ENCODE measurements at places on chromosomes 12 and 14.

- peak overlapping the region; percentile 83 for H3K27ac ChIP-seq
- DNase-seq, result peak; percentile 86
- H3K4me1 ChIP-seq, result peaks cover 30% of the 10 kb centered on the region
- peak overlapping the region; percentile 17 for H3K4me3 ChIP-seq
- H3K27me3 ChIP-seq, result no peaks in the 10 kb centered on the region
- H3K36me3 ChIP-seq, result no peaks in the 10 kb centered on the region
Measured at GRCh38 chr14:71529848-71530247, 402.4 kb upstream of the RGS6 start.

DNA sequence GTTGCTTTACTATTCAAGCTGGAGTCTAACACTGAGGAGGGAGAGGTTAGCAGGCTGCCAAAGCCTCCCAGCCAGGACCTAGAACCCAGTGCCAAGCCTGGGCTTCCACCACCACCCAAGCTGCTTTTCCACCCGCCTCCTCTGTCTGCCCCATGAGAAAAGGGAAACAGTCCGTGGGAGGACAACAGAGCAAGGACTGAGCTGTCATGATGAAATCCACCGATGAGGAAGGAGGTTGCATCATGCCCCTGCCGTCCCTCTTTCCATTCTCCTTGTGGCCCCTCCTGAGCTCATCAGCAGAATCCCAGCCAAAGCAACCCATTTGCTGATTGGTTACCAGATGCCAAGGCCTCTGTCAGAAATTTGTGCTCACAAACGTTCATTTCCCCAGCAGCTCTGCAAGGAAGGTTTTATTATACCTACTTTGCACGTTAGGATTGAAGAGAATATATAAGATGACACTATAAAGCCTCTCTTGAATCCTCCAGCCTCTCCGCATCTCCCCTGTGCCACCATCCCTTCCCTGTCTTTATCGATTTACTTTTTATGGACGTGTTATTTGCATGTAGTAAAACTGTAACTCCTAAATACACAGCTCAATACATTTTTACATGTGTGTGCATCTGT lies 6.3 kb upstream of the SERPINA1 start:
- H3K4me3 ChIP-seq, result no peak overlapping the region
- no peaks in the 10 kb centered on the region for H3K36me3 ChIP-seq
- H3K27me3 ChIP-seq, result no peaks in the 10 kb centered on the region

- H3K4me3 ChIP-seq, result peak overlapping the region; percentile 77
- DNase-seq, result no peak
- H3K27ac ChIP-seq, result no peak overlapping the region
- no peaks in the 10 kb centered on the region for H3K27me3 ChIP-seq
Measured at GRCh38 chr12:68331500-68331868, 678 bp downstream of the MDM1 start.

DNA sequence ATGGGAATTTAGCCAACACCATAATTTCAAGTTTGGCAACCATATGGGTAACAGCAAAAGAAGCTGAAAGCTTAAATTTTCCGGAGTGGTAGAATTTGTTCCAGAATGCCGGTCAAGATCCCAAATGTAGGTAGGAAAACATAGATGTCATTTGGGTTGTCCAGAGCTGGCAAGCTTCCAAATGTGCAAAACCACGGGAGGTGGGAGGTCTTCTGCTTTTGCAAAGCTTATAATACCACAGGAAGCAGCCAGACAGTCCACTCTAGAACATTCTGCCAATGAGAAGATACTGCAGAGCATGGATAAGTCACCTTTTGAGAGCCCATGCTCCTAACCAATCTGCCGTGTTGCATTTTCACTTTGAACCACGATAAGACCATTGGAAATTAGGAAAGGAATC lies 26.4 kb upstream of the BATF start:
- H3K27me3 ChIP-seq, result no peaks in the 10 kb centered on the region
- no peak overlapping the region for H3K4me3 ChIP-seq
- no peaks in the 10 kb centered on the region for H3K36me3 ChIP-seq
- no peak for DNase-seq
- H3K27ac ChIP-seq, result no peak overlapping the region

DNA sequence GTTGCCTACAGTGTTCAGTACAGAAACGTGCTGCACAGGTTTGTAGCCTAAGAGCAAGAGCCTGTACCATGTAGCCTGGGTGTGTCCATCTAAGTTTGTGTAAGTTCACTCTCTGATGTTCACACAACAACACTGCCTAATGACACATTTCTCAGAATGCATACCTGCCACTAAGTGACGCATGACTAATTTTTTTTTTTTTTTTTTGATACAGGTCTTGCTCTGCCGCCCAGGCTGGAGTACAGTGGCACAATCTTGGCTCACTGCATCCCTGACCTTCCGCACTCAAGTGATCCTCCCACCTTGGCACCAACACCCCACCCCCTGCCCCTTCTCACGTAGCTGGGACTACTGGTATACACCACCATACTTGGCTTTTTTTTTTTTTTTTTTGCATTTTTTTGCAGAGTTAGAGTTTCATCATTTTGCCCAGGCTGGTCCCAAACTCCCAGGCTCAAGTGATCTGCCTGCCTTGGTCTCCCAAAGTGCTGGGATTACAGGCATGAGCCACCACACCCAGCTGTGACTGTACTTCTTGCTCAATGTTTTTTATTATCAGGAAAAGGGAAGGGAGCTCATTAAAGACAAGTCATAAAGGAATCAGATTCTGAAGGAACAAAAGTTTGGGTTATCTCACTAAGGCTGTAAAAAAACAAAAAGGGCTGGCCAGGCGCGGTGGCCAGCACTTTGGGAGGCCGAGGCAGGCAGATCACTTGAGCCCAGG lies 10.0 kb upstream of the CDC42BPB start:
- no peaks in the 10 kb centered on the region for H3K36me3 ChIP-seq
- DNase-seq, result peak; percentile 62
- no peak overlapping the region for H3K4me3 ChIP-seq

- DNase-seq, result no peak
- H3K4me1 ChIP-seq, result peaks cover 4% of the 10 kb centered on the region
- H3K27ac ChIP-seq, result no peak overlapping the region
- no peaks in the 10 kb centered on the region for H3K27me3 ChIP-seq
- no peaks in the 10 kb centered on the region for H3K36me3 ChIP-seq
Measured at GRCh38 chr14:70884595-70885342, 22.5 kb upstream of the PCNX1 start.

DNA sequence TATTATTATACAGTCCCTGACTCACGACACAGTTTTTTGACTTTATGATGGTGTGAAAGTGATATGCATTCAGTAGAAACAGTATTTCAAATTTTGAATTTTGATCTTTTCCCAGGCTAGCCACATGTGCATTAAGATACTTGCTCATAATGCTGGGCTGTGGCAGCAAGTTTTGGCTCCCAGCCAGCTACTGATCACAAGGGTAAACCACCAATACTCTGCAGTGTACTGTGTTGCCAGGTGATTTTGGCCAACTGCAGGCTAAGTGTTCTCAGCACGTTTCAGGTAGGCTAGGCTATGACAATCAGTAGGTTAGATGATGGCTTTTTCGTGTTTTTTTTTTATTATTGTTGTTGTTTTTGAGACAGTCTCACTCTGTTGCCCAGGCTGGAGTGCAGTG lies 69.4 kb upstream of the ACTN1 start:
- H3K36me3 ChIP-seq, result peaks cover 7% of the 10 kb centered on the region
- DNase-seq, result no peak
- H3K27ac ChIP-seq, result peak overlapping the region; percentile 92
- H3K4me3 ChIP-seq, result no peak overlapping the region
- no peaks in the 10 kb centered on the region for H3K27me3 ChIP-seq

DNA sequence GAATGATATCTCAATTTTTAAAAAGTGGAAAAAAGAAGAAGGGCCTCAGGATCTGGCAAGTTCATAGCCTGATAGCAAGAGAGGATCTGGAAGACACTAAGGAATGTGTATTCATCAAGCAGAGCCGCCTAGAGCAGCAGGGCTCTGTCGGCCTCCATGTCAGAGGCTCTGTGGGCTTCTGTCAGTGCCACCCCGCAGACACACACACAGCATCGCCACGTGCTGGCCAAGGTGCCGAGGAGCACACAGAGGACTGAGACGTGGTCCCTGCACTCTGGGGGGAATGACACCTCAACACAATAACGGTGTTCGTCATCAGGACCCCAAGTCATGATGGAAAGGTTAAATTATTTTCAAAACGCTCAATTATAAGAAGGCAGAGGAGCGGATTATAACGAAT lies 21.3 kb upstream of the PRMT8 start:
- no peak overlapping the region for H3K4me3 ChIP-seq
- H3K27ac ChIP-seq, result no peak overlapping the region
- H3K27me3 ChIP-seq, result no peaks in the 10 kb centered on the region
- no peaks in the 10 kb centered on the region for H3K4me1 ChIP-seq
- DNase-seq, result no peak

- peaks cover 37% of the 10 kb centered on the region for H3K4me1 ChIP-seq
- peak overlapping the region; percentile 19 for H3K4me3 ChIP-seq
- H3K27me3 ChIP-seq, result no peaks in the 10 kb centered on the region
- no peaks in the 10 kb centered on the region for H3K36me3 ChIP-seq
Measured at GRCh38 chr14:69263771-69264170, 3.8 kb downstream of the GALNT16 start.

DNA sequence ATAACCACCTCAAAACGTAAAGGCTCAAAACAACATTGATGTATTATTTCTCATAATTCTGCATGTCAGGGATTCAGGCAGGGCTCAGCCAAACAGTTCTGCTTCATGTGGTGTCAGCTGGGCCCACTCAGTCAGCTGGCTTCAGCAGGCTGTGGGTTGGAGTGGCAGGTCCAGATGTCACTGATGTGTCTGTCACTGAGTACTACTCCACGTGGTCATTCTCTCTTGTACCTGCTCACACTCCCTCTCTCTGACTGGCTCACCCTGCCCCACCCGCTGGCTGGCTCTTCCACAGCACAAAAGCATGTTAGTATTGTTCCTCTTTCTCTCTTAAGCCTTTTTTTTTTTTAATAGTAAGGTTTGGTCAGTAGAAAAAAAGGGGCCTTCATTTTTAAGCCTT lies 182.4 kb downstream of the DICER1 start:
- H3K4me1 ChIP-seq, result peaks cover 5% of the 10 kb centered on the region
- H3K36me3 ChIP-seq, result no peaks in the 10 kb centered on the region
- no peak overlapping the region for H3K4me3 ChIP-seq

DNA sequence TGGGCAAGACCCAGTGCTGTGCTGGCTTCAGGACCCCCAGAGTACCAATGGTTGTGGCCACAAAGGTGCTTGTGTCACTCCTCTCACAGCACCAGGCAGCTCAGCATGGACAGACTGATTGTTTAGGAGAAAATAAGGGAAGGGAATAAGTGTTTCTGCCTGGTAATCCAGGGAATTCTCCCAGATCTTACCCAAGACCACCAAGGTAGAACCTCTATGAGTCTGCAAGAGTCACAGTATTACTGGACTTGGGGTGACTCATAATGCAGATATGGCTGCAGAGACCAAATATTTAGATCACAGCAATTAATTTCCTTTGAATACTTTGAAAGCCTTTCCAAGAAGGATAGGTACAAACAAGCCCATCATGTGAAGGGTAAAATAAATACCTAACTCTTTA lies 1178.3 kb upstream of the FLRT2 start:
- no peaks in the 10 kb centered on the region for H3K4me1 ChIP-seq
- H3K4me3 ChIP-seq, result no peak overlapping the region
- no peaks in the 10 kb centered on the region for H3K27me3 ChIP-seq
- no peak overlapping the region for H3K27ac ChIP-seq

DNA sequence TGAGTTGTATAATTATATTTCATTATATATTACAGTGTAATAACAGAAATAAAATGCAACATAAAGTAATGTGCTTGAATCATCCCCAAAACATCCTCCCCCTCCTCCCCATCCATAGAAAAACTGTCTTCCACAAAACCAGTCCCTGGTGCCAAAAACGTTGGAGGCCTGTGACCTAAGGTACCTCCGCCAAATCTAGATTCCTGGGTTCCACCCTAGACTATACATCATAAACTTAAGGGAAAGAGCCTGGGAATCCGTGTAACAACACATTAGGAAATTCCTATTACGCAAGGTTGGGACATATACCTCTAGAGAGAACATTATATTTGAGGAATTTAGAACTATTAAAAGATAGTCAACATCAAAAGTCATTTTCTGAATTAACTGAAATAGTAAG lies 38.0 kb downstream of the SPPL3 start:
- H3K27me3 ChIP-seq, result no peaks in the 10 kb centered on the region
- no peaks in the 10 kb centered on the region for H3K36me3 ChIP-seq
- H3K4me1 ChIP-seq, result no peaks in the 10 kb centered on the region
- no peak overlapping the region for H3K4me3 ChIP-seq
- no peak overlapping the region for H3K27ac ChIP-seq
- DNase-seq, result no peak

GRCh38 chr12:6730169-6730568 lies 6.3 kb downstream of the COPS7A start:
- no peak overlapping the region for H3K27ac ChIP-seq
- H3K36me3 ChIP-seq, result peaks cover 56% of the 10 kb centered on the region
- DNase-seq, result no peak
- H3K4me1 ChIP-seq, result no peaks in the 10 kb centered on the region
- no peak overlapping the region for H3K4me3 ChIP-seq

GRCh38 chr12:17478908-17479673 lies 610.9 kb downstream of the RERGL start:
- H3K4me1 ChIP-seq, result no peaks in the 10 kb centered on the region
- no peaks in the 10 kb centered on the region for H3K27me3 ChIP-seq
- H3K36me3 ChIP-seq, result no peaks in the 10 kb centered on the region
- no peak overlapping the region for H3K27ac ChIP-seq
- no peak overlapping the region for H3K4me3 ChIP-seq
- DNase-seq, result no peak

DNA sequence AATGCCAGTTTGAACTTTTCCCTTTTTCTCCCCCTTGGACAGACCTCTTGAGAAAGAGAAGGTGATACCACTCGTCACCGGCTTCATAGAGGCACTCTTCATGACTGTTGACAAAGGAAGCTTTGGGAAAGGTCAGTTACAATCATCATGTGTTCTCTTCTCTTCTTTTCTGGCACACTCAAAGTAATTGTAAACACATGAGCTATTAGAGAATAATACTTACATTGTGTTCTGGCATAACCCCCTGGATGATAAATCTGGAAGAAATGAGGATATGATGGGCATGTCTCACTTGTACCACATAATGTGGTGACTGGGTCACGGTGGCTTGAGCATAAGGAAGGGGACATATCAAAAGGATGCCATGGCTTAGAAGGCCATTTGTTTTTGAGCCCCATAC lies 20.0 kb downstream of the UTP20 start:
- no peaks in the 10 kb centered on the region for H3K27me3 ChIP-seq
- H3K4me3 ChIP-seq, result no peak overlapping the region
- H3K27ac ChIP-seq, result no peak overlapping the region
- no peaks in the 10 kb centered on the region for H3K4me1 ChIP-seq
- peaks cover 55% of the 10 kb centered on the region for H3K36me3 ChIP-seq
- DNase-seq, result no peak

GRCh38 chr12:107339487-107339886 lies 246.1 kb upstream of the CRY1 start:
- no peak overlapping the region for H3K27ac ChIP-seq
- H3K36me3 ChIP-seq, result no peaks in the 10 kb centered on the region

DNA sequence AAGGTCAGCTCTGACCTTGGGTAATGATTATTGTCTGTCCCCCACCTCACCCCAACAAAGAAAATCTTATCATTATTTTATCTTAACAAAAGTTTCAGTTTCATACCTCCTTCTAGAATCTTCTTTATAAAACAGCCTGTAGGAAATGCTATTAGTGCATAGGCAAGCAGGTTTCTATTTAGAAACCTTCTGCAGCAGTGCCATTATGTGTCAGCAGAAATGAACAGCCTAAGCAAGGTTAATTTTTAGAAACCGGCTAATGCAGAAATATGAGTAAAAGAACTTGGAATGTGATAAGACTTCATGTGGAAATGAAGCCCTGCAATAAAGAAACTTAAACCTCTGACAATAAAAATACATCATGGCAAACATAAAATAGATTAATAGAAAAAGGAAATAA lies 814.4 kb downstream of the FSCB start:
- DNase-seq, result no peak
- no peaks in the 10 kb centered on the region for H3K27me3 ChIP-seq
- H3K4me1 ChIP-seq, result no peaks in the 10 kb centered on the region
- H3K36me3 ChIP-seq, result no peaks in the 10 kb centered on the region
